ENCODE measurements at places on chromosomes 3 and 15.

- DNase-seq = no peak
Observed at GRCh38 chr3:107284612-107285011, 92.6 kb upstream of the CCDC54 start.

DNA sequence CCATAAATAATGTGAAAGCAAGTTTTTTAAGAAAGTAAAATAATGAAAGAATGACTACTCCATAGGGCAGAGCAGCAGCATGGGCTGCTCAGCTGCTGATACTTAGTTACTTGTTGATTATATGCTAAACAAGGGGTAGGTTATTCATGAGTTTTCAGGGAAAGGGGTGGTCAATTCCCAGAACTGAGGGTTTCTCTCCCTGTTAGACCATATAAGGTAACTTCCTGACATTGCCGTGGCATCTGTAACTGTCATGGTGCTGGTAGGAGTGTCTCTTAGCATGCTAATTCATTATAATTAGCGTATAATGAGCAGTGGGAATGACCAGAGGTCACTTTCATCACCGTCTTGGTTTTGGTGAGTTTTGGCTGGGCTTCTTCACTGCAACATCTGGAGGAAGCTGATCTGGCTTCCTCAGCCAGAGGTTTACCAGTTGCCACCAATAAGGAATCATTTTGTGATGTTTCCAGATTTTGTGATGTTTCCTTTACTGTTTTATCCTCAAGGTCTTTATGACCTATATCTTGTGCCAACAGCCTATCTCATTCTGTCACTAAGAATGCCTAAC lies 121.8 kb upstream of the CHL1 start:
- no peak for DNase-seq

DNA sequence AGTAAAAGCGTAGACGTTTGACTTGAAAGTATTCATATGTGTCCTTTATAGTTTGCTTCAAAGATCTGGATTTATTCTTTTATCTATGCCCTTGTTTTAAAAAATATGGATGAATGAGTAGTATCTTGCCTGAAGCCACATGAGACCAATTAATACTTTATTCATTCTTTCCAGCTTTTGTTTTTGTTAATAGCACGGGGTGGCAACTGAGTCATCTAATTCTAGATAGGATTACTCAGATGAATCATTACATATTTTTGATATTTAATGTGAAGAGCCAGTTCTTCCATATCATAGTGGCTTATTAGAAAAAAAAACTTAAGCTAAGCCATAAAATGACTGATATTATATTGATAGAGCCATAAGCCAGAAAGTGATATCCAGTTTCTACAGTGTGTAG lies 121.9 kb downstream of the BBX start:
- no peak for DNase-seq

DNA sequence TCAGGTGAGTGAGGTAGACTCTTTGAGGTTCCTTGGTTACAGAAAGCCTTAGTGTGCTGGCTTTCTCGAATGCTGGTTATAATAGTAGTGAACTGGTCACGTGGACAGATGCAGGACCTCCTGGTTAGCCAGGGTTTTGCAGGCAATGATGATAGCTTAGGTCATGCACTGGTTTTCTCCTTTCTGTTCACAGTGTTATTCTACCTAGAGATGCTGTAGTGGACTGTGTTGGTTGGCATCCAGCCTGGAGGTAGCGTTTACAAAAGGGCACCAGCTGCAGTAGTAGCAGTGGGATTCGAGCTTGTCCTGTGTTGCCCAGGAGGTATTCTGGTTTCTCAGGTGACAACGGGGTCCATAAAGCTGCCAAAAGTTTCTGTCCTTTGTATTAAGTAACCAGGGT lies 27.0 kb downstream of the PCCB start:
- DNase-seq = no peak

GRCh38 chr3:8802256-8802655 lies 32.8 kb upstream of the OXTR start:
- DNase-seq = no peak

- DNase-seq = no peak
Observed at GRCh38 chr3:134885877-134886621, 91.0 kb downstream of the EPHB1 start.

DNA sequence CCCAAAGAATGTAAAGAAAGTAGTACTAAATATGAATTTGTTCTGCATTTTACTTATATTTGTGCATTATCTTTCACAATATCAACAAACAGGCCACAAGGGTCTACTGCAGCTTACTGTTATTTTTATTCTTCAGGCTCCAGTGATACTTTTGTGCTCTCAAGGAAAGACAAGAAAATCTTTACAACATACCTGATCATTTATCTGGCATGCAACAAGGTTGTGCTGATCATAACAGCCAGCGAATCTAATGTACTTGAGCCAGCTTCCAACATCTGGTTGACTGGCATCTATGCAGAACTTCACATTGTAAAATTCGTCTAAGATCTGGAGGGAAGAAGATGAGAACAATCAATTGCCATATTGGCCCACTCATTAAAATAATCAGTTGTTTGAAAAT lies 520.0 kb downstream of the MECOM start:
- no peak for DNase-seq

- DNase-seq = no peak
Observed at GRCh38 chr3:25144430-25144829, 283.6 kb upstream of the RARB start.

Data from sciatic nerve (tissue), 2 donors.